ENCODE measurements at places on chromosomes 4 and X.

- no peak for DNase-seq
These were observed 276.5 kb upstream of the AGTR2 start for GRCh38 chrX:115894087-115894486.

DNA sequence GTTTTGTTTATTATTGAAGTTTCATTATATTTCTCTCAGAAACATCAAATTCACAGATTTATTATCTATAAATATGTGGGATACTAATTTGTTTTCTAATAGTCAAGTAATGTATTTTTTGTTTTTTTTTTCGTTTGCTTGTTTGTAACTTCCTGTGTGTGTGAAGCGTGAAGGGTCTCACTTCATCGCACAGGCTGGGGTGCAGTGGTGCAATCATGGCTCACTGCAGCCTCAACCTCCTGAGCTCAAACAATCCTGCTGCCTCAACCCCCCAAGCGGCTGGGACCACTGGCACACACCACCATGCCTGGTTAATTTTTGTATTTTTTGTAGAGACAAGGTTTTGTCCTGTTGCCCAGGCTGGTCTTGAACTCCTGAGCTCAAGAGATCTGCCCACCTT is 55.1 kb downstream of the SH3RF1 start:
- no peak for DNase-seq

- DNase-seq: no peak
These were observed 75.2 kb downstream of the ARHGEF38 start for GRCh38 chr4:105627620-105628019.

GRCh38 chr4:54661169-54661568 is 3.4 kb downstream of the KIT start:
- DNase-seq: no peak

- DNase-seq: no peak
These were observed 680.8 kb upstream of the FAM241A start for GRCh38 chr4:111464251-111465045.

GRCh38 chrX:104105330-104106262 is 6.7 kb upstream of the ZCCHC18 start:
- no peak for DNase-seq

GRCh38 chr4:21780148-21780547 is 168.4 kb downstream of the KCNIP4 start:
- DNase-seq: no peak

GRCh38 chrX:1218286-1218685 is 5.8 kb upstream of the CRLF2 start:
- no peak for DNase-seq

- DNase-seq: no peak
These were observed 4.4 kb downstream of the TASL start for GRCh38 chrX:30573125-30573524.

GRCh38 chr4:48341776-48342605 is 662 bp downstream of the SLAIN2 start:
- peak; percentile 31 for DNase-seq

- no peak for DNase-seq
These were observed at the start of gene SMS for GRCh38 chrX:21940356-21940829. TSS of gene SMS (plus strand) at chrX:21940709. CDS start at chrX:21940825, 116 bp downstream.

DNA sequence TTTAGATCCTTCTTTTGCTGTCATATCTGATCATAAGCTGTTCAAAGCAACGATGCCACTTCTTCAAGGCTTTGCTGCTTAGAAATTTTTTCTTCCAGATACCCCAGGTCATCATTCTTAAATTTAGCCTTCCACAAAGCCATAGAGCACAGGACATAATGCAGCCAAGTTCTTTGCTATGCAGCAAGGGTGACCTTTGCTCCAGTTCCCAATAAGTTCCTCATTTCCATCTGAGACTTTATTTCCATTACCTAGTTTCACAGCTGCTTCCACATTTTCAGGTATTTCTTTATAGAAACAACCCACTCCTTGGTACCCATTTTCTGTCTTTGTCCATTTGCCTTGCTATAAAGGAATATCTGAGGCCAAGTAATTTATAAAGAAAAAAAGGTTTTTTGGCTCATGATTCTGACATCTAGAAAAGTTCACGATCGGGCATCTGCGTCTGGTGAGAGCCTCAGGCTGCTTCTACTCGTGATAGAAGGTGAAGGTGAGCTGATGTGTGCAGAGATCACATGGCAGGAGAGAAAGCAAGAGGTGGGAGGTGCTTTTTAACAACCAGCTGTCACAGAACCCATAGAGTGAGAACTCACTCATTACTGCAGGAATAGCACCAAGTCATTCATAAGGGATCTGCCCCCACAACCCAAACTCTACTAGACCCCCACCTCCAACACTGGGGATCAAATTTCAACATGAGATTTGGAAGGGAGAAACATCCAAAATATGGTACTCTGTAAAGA is 11.8 kb upstream of the TASL start:
- DNase-seq: no peak

DNA sequence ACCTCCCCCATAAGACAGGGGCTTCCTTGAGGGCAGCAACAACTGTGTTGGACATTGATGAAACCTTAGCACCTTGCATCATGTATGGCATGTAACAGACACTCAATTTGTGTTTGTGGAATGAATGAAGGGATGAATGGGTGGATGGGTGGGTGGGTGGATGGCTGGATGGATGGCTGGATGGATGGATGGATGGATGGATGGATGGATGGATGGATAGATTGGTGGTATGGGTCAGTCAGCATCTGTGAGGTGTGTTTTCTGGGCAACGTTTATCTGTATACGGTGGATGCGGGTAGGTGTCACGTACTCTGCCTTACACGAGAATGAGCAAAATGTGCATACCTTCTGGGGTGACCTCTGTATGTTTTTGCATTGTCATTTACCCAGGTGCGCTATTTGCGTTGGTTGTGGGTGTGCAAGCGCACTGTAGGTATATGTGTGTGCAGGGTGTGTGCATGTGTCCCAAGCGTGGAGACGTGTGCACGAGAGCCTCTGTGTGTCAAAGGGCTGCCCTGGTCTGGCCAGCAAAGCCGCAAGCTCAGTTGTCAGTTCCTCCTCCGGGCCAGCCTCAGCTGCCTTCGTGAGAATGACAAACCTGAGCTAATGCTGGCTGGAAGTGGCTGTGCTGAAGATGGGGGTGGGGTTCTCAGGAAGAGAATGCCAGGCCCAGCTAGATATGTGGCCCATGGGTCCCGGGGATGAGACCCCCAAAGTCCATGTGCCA is 26.5 kb downstream of the ELF4 start:
- DNase-seq: no peak

DNA sequence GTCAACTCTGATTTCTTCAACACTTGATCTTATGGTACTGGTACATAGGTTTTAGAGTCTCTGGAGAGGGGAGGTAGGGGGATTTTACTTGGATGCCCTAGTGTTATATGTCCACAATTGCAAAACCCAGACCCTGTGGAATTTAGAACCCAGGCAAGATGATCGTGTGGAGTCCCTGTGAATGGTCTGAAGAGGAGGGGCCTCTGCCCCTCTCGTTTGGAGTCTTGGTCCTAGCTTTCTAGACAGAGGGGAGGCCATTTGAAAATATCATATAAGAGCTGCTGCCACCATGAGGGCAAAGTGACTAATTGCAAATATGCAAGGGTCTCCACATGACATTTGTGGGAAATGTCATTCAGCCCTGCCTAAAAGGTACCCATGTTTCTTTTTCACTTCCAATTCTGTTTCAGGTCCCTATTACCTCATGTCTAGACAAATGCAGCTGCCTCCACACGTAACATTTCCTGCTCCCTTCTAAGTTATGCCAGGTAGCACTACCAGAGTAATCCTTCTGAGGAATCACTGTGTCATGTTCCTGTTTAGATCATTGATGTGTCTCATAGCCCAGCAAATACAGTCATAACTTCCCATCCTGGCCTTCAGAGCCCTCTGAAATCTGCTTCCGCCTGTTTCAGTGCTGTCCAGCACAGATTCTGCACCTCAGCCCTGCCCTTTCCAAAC is 126.8 kb downstream of the KLHL8 start:
- DNase-seq: no peak

- no peak for DNase-seq
These were observed 142.1 kb upstream of the USP9X start for GRCh38 chrX:40943093-40943641.

DNA sequence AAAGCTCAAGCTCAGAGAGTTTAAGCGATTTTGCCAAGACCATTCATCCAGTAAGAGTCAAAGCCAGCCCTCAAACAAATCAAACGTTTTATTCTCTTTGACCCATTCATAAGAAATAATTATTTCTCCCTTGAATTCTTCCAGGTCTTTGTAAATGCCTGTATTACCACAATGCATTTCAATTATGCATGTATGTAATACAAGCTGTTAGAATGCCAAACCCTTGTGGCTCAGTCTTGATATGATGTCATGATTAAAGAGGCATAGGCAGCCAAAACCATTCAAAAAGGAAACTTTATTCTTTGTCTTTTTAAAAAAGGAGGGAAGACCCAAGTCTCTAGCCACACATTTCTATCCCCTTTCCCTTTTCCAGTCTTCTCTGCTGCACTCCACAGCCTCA is 56.5 kb upstream of the PGM2 start:
- DNase-seq: no peak

DNA sequence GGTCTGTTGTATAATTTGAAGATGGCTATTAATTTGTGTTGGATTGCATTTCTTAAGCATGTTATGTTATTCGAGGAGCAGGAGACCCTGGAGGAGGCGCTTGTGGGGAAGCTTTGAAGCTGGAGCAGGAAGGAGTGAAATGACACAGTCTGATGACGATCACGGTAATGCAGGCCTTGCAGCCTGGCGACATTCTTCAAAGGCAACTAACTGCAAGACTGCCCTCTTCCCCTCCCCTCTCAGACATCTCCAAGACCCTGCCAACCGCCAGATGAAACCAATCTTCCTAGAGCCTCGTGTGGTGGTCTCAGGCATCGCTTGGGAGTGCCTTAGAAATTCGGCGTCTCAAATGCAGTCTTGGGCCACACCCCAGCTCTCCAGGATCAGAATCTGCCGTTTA is 16.1 kb downstream of the CLCN4 start:
- no peak for DNase-seq

DNA sequence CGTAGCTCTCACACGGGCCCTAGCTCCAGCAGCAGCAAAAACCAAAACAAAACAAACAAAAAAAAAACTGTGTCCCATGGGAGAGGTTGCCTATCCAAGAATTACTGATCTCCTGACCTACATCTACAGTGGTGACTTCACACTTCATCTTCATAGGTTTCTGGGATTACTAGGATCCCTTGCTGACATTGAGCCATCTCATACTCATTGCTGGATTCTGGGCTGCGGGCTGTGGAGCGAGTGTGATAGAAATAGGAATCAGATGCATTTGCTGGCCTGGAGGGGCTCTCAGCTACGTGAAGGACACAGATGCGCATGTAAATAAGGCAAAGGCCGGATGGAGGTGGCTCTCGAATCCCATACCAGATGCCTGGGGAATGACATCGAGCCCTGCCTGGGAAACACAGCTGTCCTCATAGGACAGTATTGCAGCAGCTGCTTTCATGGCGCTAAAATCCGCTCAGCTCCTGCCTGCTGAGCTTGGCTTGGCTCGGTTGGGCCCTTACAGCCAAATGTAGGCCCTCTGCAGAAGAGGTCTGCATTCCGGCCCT is 41.7 kb downstream of the CNGA2 start:
- no peak for DNase-seq

DNA sequence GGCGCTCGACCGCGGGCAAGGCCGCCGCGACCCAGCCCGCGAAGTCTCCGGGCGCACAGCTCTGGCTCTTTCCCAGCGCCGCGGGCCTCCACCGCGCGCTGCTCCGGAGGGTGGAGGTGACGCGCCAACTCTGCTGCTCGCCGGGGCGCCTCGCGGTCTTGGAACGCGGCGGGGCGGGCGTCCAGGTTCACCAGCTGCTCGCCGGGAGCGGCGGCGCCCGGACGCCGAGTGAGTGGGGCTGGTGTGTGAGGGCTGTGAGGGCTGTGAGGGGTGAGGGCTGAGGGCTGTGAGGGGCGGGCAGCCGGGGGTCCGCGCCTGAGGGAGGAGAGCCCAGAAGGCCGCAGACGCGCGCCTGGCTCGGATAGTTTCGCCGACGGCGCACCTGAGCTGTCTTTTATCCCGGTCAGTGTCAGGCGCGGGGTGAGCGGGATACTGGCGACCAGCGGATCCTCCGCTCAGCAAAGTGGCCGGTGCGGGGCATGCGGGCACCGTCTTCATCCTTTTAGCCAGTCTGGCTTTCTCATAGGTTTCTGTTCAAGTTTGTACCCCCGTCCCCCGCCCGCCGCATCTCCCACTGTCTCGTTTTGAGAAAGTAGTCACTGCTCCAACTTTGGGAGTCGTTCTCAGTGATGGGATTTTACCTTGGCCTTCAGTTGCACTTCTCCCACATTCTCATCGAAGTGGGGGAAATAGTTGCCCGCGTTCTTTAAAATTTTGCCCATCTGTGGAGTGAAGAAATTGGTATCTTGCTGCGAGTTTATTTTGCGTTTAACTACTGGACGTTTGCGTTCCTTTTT is 586 bp downstream of the HERC5 start:
- no peak for DNase-seq

GRCh38 chr4:7134737-7135388 is 57.5 kb upstream of the SORCS2 start:
- no peak for DNase-seq

DNA sequence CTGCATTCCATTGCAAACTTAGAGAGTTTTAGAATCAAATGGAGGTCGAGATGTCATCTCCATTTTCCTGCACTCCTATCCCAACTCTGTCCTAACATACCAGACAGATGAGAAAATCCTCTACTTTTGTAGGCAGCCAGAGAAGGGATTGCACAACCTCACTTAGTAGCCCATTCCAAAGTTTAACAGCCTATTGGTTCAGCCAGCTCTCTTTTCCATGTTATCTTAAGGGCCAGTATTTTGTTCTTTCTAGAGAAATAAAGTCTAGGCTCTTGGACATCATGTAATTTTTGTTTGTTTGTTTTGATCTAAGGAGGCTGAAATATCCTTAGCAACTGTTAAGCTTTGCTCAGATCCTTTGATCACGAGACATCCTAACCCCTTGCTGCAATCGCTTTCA is 173.0 kb downstream of the COX18 start:
- DNase-seq: no peak

DNA sequence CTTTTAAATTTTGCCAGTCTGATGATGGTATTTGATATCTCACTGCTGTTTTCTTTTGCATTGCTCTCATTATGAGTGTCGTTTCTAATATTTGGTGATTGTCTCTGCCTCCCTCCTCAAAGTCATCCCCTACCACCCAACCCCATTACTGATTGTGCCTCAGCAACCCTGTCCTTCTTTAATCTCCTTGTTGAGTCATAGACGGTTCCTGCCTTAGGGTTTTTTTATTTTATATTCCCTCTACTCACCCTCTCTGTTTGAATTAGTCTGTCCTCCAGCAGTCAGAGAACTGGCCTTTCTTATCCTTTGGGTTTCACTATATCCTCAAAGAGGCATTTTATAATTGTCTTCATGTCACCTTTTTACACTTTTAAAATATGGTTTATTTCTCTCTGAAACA is 409.3 kb upstream of the CPEB2 start:
- DNase-seq: no peak

DNA sequence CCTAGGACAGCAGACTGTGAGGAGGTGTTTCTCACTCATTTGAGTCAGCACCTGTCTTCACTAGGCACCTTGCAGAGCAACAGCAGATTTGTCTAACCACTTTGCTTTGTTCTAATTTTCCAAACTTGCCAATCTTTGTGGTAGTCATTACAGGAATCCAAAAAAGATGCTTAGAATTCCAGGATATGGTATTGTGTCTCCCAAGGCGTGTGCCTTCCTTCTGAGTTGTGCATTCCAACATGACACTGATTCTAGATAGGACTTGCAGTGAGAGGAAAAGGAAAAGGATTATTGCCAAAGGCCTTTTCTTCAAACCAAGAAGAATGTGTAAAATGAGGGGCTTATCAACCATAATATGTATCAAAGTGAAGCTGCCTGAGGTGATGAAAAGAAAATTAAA is 126.2 kb downstream of the MAPK10 start:
- DNase-seq: no peak
